ENCODE measurements at places on chromosomes 16 and 17. TPM values are rescaled to one million over a fixed set of nuclear protein-coding genes. Genes with fewer than 3 reads are reported as not detected.

Gene NPW
- 0.60 TPM for total RNA-seq

Gene CHD3
- 58.0 TPM for total RNA-seq

Gene MEOX1
- not detected for total RNA-seq

Gene CTRB1
- total RNA-seq = not detected

Gene PRSS8
- total RNA-seq = not detected

Gene OSGIN1
- total RNA-seq = 1.3 TPM

Gene KRT33B
- total RNA-seq = not detected

Gene SLC13A2
- not detected for total RNA-seq

Gene RHBDL3
- total RNA-seq = under 0.01 TPM

Gene RNF43
- not detected for total RNA-seq

Gene NPIPA1
- 29.4 TPM for total RNA-seq

Gene CHST5
- total RNA-seq = not detected

Gene RRAD
- 0.60 TPM for total RNA-seq

Gene UBN1
- total RNA-seq = 23.8 TPM

Data from lung microvascular endothelial cell (primary cell).